HL-60 (cell line): ENCODE measurements at places on chromosomes 2 and 18.
A peak's percentile ranks its signal among the peaks of the same experiment; 100 is the strongest.

DNA sequence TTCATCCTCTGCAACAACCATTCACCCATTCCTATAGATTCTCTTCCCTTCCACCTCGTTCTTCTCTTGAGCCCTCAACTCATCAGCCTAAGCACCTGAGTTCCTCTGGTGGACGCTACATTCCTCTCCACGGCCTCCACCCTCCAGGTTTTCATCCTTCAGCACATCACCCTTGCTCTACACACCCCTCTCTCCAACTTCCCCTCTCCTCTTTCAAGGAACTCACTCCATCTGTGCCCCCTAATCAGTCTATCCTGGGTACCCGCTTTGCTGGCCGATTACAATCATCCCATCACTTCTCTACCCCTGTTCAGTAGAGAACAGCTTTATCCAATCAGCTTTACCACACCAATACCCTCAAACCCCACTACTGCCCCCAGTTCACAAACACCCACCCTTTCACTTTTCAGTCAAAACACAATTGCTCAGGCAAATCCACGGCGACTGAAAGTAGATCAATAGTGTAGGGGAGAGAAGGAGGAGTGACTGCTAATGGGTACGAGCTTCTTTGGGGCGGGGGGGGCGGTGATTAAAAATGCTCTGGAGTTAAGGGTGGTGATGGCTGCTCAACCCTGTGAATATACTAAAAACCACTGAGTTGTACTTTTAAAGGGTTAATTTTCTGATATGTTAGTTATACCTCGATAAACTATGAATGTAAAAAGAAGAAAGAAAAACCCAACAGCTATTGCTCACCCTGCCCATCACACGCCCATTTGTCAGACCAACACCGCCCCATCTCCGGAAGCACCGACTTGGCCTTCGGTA is 857 bp downstream of the DYM start:
- peak; percentile 40 for DNase-seq

GRCh38 chr18:73509460-73509859 is 638.2 kb downstream of the FBXO15 start:
- no peak for DNase-seq

- DNase-seq: no peak
These were observed 27.5 kb upstream of the SLC66A3 start for GRCh38 chr2:11127761-11128160.

DNA sequence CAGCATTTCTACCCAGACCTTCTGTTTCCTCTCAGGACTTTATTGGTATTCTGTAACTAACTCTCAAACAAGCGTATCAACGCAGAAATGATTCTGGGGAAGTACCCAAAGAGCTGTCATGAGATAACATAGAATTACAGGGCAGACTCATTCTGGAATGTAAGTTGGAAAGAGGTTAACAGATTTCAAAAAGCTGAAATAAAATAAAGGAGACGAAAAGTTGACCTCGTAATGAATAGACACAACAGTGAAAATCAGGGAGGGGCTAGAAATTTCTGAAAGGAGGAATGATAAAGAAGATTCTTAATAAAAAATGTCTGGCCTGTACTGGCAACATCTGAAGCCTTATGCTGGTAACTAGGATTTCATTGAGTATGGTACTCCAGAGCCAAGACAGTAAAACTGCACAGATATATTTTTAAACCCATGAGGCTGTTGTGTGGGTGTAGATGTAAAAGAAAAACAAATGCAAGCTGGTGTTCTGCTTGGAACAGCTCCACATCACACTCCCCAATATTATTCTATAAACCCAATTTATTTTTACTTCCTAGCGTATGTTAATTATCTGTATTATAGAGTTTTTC is 23.9 kb downstream of the RBMS1 start:
- DNase-seq: no peak

DNA sequence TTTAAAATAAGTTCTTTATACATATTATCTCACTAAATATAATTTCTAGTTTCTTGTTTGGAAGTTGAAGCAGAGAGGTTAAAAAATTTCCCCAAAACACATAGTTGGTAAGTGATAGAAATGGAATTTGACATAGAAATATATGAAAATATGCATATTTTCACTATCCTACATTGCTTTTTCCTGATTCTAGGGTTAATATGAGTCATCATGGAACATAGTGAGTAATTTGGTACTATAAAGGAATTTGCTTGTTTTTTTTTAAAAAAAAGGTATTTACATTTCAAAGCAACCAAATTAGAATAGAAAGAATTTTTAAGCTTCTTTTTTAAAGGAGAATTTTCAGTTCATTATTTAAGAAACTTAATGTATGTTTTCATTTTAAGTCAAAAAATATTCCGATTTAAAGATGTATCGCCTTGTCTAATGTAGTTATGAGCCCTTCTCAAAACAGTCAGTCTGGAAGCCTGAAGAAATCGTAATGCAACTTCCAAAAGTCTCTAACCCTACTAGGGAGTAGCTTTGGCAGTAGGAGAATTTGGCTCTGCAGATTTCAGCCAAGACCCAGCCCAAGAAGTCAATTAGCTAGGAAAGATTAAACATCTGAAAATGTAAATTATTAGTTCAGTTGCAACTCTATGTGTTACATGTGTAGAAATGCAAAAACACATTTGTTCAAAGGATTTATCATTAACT is 147.3 kb downstream of the RDH14 start:
- no peak for DNase-seq

GRCh38 chr2:125652280-125652679 is 1003.7 kb upstream of the GYPC start:
- no peak for DNase-seq

GRCh38 chr2:238820916-238821315 is 27.0 kb upstream of the TWIST2 start:
- DNase-seq: no peak

DNA sequence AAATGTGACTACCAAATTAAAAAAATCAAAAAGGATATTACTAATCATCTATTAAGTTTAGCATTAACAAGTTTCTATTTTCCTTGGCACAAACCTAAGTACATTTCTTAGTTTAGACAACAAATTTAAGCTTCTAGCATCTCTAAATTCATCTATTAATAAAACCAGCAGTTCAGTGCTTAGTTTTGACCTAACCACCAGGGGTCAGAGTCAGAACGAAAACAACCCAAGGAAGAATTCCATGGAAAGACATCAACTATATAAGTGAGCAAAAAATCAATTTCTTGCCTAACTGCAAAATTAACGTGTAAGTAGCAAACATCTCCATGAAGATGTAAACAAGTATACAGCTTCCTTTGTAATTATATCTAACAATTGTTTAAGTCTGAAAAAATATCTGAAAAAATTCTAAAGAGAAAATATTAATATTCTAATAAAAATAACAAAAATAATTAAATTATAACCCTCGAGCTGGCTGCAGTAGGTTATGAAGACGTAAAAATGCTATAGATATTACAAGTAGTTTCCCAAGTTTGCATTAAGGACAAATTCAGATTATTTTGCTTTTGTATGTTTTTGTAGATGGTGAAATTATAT is 83.7 kb downstream of the CERKL start:
- peak; percentile 10 for DNase-seq

DNA sequence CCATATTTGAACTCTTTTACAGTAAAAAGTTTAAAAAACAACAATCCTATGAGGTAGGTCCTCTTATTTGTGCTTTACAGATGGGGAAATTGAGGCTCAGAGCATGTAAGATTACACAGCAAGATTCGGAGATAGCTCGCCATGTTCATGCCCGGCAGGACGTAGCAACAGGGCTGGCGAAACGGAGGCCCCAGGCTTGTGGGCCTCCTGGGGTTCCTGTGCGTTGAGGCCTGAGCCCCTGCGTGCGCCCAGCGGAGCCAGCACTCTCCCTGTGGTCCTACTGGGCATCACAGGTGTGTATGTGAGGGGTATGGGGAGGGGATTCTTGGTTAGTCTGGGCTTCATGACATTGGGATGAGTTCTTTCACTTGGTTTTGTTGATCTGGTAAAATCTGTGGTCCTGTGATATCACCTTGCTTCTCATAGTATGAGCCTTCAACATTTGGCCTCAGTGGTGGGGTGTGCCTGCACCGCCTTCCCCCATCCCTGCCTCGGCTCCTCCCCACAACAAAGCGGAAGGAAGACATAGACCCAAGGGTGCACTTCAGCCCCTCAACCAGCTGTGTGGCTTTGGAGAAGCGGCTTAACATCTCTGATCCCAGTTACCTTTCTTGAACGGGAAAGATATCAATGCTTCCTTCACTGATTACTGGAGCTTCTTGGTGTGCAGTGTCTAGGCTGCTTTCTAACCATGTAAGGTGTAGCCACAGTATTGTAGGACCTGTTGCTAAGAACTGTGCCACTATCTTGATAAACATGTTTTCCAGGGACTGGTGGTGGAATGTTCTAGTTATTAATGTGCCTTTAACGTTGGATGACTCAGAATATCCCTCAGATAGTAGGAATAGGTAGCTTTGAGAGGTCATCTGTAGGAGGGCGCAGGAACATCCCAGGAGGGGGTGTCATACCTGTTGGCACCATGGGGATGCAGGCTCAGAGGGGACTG is 37.2 kb downstream of the HPCAL1 start:
- DNase-seq: no peak

- DNase-seq: no peak
These were observed 360.6 kb upstream of the SLC14A2 start for GRCh38 chr18:45254709-45255082.

DNA sequence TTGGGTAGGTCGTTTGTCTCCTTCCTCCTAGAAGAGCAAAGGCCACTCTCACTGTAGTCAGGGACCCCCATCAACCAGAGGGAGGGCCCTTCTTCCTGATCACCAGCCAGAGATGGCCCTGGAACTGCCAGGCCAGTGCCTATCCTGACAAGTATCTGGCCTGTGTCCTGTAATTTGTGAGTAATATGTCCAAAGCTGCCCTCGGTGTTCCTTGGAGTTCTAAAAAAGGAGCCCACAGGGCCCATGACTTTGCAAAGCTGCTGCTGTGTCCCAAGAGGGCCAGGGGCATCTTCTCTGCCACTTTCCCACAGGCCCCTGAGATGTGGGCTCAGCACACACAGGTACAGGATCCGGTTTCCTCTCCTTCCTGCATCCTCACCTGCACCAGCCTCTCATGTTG is 212.4 kb downstream of the SEPTIN10 start:
- DNase-seq: no peak

GRCh38 chr2:225779829-225780228 is 380.3 kb downstream of the NYAP2 start:
- no peak for DNase-seq

DNA sequence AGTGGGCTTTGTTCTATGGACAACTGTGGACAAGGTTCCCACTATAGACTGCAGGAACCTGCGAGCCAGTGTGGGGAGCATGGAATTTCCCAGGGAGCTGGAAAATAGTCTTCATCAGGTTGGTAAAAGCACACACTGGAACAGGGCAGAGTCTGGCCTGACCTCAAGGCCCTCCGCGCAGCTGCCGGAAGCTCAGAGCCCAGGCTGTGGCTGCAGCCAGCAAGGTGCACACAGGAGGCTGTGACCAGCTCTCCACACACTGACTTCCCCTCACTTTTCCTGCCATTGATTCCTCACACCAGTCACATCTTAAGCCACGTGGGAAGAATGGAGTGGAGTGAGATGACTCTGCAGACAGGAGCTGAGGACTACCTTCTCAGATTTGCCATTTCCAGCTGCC is 19.1 kb downstream of the MAL start:
- DNase-seq: no peak

GRCh38 chr2:62947403-62947802 is 103.2 kb upstream of the OTX1 start:
- DNase-seq: no peak

DNA sequence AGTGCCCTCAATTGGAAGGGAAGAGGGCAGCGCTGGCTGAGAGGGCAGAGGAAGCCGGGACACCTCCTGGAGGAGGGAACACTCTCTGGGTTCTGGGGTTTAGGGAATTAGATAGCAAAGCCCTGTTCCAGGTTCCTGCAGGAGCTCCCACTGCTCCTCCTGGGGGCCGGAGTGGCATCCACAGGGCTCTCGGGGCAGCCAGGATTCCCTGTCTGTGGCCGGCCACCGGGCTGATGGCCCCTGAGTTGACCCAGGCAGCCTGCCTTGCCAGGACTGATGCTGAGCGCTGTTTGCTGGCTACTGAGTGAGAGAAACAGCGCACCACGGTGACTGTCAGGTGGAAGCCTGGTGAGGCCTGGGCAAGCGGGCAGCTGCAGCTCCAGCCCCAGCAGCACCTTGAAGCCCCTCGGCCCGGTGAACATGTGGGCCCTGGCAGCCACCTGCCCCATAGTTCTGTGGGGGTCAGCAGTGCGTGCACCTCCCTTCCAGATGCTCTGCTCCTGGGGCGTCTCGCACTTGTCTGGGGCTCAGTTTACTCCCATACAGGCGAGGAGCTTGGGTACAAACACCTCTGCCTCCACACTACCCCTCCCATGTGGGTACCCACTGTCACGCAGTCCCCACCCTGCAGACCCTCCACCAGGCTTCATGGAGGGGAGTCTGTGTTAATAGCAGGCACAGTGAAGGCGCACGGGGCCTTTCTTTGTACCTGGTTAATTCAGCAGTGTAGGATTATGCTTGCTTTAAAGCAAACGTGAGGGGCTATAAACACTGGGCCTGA is 7.7 kb upstream of the ALLC start:
- DNase-seq: no peak

- no peak for DNase-seq
These were observed 20.3 kb downstream of the PLEK start for GRCh38 chr2:68385220-68385906.

DNA sequence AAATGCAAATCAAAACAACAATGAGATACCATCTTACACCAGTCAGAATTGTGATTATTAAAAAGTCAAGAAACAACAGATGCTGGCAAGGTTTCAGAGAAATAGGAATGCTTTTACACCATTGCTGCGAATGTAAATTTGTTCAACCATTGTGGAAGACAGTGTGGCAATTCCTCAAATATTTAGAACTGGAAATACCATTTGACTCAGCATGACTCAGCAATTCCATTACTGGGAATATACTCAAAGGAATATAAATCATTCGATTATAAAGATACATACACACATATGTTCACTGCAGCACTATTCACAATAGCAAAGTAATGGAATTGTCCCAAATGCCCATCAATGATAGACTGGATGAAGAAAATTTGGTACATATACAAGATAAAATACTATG is 516.7 kb downstream of the ERBB4 start:
- no peak for DNase-seq

- no peak for DNase-seq
These were observed 2.7 kb upstream of the COL3A1 start for GRCh38 chr2:188971432-188971861.
